ELF-1 (cell line): ENCODE measurements at places on chromosomes 12 and 14.

DNA sequence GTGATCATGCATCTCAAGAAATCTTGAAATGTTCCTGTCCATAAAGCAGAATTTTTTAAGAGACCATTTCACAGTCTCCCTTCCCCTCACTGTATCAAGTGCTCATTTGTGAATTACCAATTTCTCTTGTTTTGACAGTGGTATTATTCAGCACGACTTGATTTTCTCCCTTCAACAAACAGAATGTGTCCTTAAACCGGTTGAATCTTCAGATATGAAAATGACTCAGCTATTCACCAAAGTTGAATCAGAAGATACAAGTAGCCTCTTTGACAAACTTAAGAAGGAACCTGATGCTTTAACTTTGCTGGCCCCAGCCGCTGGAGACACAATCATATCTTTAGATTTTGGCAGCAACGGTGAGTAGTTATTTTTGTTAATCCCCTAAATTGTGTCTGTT lies 25.5 kb upstream of the SNAPC1 start:
- DNase-seq: no peak

GRCh38 chr14:76490735-76491134 lies 114.8 kb downstream of the ESRRB start:
- DNase-seq: no peak

DNA sequence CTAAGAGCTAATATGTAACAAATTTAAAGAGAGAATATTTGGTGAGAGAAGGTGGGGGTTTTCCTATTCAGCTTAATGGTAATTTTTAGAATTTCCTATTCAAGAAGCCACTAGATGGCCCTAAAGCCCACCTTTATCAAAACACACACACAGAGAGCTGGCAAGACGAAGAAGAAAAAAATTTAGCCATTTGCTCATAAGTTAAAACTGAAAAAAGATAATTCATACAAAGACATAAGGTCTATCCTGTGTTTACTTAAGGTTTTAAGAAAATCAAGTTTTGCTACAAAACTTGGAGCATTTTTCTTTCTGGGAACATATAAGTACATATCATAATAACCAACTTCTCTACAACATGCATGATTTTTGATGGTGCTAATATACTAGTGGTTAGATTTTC lies 46.8 kb upstream of the PCED1B start:
- peak; percentile 13 for DNase-seq

DNA sequence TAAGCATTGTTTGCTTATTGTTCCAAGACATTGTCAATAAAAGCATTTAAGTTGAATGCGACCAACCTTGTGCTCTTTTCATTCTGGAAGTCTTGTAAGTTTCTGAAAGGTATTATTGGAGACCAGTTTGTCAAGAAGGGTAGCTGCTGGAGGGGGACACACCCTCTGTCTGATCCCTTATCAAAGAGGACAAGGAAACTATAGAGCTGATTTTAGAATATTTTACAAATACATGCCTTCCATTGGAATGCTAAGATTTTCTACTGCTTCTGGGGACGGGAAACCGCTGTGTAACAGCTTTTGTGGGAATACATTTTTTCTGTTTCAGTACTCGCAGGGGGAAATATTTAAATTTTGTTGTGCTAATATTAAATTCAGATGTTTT lies 3.5 kb downstream of the FOS start:
- DNase-seq: peak; percentile 51

DNA sequence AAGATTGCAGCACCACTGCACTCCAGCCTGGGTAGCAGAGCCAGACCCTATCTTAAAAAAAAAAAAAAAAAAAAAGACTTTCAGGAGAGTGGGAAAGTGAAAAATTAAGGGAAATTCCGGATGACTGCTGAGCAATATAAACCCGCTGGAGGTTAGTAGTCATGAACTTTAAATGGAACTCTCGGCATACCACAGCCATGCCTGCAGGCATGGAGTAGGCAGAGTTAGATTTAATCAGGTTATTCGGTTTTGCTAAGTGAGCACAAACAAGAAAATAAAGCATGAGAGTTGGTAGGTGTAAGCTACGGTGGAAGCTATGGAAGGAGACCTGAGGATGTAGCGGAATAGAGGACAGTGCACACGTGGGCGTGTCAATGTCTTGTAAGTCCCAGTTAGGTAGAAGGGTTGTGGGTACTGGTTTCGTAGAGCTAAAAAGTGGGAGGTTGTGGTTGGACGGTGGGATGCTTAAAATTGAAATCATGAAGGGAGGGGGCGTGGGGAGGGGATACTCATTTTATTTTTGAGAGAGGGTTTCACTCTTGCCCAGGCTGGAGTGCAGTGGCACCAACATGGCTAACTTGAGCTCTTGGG lies 11.8 kb upstream of the TUBA1C start:
- DNase-seq: no peak

DNA sequence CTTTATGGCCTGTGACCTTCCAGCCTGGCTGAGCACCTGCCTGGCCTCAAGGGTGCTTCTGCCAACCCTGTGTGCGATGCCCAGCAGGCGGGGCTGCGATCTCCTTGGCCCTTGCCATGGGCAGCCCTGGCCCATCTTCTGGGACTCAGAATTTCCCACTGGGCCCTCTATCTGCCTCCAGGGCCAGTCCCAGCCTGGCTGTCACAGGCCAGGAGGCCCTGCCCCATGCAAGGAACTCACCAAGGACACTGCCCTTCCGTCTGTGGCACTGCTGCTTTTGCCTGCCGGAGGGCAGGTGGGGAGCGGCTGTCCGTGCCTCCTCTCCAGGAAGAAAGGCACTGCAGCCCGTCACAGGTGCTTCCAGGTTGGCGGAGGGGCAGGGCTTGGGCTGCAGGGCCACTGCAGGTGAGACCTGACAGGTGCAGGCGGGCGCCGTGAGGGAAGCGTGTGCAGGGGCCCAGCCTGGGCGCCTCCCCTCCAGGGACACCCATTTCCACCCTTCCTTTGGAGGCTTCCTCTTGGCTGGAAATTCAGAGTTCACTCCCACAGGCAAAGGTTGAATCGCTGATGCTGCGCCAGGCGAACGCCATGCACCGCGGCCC lies 177.8 kb downstream of the KIF26A start:
- no peak for DNase-seq

DNA sequence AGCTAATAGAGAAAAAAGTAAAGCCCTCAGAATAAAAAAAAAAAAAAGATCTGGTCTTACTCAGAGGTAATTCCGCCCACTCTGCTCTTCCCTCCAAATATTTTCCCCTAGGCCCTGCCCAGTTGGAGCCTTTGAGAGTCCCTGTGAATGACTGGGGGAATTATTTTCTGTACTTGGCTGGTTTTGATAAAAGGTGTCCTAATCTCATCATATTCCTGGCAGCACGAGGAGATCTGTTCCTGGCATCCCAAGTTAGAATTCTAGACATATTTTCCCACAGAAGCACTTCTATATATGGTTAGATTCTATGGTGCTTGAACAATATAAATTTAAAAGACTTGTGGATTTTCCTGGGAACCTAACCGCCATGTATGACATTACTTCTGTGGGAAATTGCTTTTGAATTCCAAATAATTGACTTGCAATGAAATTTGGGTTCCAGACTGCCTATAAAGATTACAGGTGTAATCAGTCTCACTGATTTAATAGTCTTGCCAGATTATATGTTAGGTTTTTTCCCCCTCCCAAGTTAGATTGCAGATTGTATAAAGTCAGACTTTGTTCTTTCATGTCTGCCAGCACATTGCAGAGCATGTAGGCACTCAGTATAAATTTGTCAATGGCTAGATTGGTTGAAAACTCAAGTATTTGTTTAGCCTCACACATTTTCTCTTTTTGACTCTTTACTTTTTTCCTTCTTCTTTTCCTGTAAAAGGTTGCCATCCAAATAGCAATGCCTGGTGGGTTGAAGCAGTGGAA lies 12.3 kb downstream of the GPX2 start:
- DNase-seq: no peak

GRCh38 chr14:89025561-89026236 lies 201.2 kb downstream of the TTC8 start:
- DNase-seq: peak; percentile 66

DNA sequence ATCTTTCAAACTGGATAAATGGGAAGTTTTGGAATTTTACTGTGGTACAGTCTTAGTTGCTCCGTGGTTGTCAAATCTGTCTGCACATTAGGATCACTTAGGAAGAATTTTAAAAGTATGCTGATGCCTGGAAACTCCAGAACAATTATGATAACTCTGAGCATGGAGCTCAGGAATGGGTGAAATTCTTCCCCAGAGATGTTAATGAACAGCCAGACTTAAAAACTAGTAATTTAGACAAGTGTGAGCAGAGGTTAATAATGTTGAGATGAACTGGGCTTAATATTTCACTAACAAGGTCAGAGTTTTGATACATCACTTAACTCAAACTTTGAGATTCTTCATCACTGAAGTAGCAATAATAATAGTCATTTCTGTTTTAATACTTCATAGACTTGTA lies 94.5 kb downstream of the NTS start:
- DNase-seq: no peak

GRCh38 chr14:61332658-61333029 lies 11.3 kb downstream of the PRKCH start:
- no peak for DNase-seq

GRCh38 chr14:97120611-97121031 lies 323.4 kb downstream of the VRK1 start:
- DNase-seq: no peak

- no peak for DNase-seq
These were observed 171.2 kb downstream of the ZFP36L1 start for GRCh38 chr14:68621400-68622365.

DNA sequence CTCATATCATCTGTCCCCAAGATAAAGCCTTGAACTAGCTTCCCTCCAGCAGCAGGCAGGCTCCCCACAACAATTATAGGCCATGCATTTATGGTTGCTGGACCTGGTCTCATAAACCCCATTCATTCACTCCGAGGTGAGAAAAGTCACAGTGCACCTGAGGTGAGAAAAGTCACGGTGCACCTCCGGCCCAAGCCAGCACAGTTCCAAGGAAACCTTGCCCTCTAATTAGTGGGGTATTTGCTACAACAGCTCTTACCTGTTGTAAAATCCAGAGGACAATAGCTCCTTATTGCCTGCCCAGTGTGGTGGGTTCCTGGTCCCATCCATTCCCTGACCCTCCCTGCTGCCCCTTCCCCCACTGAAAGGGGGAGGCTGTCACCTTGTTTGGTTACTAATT lies 65.6 kb downstream of the FBXL14 start:
- no peak for DNase-seq

DNA sequence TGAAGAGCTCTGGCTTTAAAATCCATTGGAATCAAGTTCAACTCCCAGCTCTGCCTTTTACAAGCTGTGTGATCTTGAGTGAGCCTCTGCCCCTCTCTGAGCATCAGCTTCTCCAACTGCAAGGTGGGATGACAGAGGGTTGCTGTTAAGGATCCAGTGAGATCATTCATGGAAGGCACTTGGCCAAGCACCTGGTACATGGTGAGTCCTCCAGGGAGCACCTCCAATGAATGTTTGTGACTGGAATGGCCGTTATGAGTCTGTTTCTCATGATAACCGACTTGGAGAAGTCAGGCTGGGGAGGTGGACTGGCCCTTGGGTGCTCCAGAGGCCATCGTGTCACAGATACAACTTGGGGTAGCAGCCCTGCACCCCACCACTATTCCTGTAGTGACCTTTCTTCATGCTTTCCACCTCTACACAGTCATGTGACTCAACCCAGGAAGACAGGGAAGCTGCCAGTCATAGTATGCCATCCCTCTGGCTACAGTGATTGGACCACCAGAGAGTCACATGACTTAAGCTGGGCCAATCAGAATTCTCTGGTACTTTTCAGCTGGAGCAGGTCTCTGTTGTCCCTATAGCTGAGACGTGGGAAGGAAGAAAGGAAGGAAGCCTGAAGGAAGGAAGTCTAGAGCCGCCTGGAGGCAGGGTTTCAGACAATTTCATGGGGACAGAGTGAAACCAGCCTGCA lies 146.5 kb upstream of the MYL2 start:
- DNase-seq: peak; percentile 40

DNA sequence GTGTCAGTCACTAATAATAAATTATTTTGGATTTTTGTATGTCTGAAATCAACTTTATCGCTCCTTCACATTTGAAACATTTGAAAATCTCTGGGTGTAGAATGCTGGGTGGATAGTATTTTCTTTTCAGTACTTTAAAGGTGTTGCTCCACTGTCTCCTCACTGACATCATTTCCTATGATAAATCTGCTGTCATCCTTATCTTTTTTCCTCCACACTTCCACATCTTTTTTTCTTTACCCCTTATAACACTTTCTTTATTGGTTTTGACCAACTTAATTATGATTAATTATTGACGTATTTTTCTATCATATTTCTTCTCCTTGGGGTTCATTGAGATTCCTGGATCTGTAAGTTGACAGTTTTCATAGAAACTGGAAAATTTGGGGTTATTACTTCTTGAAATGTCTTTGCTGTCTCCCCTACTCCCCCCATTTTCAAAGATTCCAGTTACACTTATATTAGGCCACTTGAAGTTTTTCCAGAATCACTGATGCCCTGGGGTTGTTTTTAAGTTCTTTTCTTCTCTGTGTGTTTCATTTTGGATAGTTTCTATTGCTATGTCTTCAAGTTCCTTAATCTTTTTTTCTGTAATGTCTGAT lies 177.5 kb upstream of the DIO3 start:
- DNase-seq: no peak

GRCh38 chr14:50615056-50615455 lies 53.0 kb downstream of the SAV1 start:
- no peak for DNase-seq

DNA sequence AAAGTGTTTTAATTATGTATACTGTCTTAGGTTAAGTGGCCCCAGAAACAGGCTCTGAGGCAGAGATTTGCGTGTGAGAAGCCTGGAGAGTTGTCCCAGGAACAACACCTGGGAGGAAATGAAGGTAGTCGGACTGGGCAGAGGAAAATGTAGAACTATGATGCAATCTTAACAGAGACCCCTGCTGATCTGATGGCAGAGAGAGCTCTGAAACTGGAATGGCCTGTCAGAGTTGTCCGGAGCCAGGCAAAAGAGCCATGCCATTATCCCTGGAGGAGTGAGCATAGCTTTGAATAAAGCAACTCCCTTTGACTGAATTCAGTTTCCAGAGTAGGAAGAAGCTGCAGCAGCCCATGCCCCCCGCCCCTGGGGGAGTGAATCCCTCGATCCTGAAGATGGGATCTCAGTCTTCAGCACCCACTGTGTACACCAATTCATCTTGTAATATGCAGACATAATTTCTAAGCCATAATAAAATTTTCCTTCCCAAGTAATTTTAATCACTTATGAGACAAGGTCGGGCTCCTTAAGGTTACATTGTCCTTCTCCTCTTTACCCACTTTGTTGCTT lies 264.8 kb downstream of the PDZRN4 start:
- DNase-seq: peak; percentile 16

DNA sequence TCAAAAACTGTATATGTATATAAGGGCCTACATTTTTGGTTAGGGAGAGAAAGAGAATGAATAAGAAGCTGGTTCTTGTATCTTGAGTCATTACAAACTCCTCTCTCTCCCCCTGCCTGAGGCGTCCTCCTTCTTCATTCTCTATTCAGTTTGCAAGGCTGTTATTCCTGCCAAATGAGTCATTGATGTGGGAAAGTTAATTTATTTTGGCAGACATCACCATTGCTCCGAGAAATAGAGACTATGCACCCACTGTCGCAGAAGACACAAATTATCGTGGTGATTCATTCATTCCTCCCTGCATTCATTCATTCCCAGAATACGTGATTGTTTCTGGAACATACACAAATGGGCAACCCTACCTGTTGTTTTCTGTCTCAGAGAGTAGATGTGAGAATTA lies 112.5 kb upstream of the MED13L start:
- DNase-seq: no peak

GRCh38 chr14:37399517-37399916 lies 195.5 kb downstream of the FOXA1 start:
- DNase-seq: no peak
